ENCODE measurements at places on chromosomes 1 and 21.

DNA sequence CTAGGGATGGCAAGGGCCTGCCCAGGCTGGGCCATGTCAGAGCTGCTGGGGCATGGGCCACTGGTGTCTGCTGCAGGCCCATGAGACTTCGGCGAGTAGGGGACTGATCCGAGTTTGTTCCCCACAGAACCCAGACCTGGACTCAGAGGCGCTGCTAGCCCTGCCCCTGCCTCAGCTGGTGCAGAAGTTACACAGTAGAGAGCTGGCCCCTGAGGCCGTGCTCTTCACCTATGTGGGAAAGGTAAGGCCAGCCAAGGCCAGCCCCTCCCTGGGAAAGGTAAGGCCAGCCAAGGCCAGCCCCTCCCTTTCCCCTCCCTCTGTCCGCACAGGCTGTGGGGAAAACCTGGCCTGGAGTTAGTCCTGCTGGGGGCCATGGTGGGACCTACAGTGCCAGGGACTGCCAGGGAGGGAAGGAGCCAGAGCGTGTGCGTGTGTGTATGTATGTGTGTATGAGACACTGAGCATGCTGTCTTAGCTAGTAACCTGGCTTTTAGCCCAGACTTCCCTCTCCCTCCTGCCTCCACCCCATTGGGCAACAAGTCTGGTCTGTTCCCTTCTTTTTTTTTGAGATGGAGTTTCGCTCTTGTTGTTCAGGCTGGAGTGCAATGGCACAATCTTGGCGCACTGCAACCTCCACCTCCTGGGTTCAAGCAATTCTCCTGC, 8.0 kb downstream of the FAAH start:
- peak; percentile 85 for DNase-seq

DNA sequence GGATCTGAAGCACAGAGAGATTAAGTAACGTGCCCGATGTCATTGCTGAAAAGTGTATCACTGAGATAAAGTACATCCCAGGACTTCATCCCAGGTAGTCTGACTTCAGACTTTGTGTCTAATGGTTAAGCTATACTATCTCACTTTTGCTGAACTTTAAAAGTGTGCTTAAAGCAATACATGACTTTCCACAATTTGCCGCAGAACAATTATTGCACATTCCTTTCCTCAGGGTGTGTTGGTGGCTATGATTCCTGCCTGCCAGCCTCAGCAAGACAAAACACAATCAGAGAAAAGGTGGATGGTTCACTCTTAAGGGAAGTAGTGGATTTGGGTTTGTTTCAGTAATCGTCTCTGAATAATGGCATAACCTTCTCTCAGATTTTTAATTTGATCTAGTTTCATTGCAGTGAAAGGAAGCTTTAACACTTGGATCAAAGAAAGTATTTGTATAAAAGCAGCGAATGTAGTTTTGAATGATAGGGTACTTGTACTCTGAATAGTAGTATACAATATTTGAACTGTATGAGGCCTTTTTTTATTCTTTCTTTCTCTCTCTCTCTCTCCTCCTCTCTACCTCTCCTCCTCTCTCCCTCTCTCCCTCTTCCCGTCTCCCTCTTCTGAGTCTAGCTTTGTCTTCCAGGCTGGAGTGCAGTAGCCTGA, 47.0 kb downstream of the CNST start:
- DNase-seq: no peak

DNA sequence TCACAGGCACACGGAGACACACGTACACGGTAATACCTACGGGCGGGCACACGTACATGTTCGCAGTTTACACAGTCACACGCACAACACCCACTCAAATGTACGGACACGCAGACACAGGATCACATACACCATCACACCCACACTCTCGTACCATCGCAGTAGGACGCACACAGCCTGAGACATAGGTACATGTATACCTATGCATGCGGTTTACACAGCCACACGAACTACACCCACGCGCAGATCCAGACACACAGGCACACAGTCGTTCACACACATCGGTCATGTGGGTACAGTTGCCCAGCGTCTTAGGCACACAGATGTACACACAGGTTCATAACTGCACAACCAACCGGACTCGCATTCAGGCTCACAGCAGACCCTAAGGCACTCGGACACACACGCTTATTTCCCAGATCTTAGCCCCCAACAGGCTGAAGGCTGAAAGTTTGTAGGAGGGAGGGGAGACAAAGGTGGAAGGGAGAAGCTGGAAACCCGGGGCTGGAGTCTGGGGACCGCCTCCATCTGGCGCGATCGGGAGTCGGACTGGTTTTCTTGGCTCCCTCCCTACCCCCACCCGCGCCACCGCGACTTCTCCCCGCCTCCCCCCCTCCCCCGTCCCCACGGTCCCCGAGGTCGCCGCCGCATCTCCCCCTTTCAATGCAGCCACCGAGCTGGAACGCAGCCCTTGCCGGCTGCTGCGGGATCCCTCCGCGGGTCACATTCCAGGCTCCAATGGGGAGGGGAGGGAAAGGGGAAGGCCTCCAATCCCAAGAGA, 51.9 kb upstream of the SYNC start:
- peak; percentile 39 for DNase-seq

GRCh38 chr1:19582318-19582717, 61.8 kb upstream of the NBL1 start:
- no peak for DNase-seq

GRCh38 chr1:98749152-98749756, 87.7 kb downstream of the SNX7 start:
- DNase-seq: no peak

DNA sequence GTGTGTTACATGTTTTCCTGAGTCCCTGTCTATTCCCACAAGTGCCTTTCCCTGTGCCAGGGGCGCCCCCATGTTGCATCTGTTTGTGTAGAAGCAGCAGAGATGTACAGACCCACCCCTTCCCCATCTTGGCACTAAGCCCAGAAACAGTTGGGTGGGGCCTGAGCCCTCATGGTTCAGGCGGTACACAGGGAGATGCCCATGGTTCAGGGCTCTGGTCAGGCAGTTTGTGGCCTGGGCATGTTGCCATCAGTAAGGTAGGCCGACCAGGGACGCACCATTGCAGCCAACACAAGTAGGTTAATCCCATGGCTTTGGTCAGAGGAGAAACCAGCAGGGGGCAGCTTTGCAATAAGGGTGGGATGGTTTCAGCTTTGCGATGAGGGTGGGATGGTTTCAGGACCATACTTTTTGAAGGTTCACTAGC, 914 bp upstream of the ADGRB2 start:
- peak; percentile 44 for DNase-seq

DNA sequence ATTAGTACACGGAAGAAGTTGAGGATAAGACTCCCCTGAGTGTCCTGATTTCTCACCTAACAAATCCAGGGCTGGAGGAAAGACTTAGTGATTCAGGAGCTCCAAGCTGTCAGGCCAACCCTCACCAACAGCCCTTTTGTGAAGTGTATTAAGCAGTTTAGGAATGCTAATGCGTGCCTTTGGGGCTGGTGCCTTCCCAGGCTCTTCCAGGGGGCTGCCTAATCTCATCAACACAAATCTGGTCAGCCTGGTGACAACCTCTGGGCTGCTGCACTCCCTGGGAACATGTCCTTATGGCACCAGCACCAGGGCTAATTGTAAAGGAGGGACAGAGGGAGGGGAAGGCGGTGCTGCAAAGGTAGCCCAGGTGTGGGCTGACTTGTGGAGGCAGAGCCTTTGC, 15.5 kb downstream of the CSMD2 start:
- DNase-seq: no peak

DNA sequence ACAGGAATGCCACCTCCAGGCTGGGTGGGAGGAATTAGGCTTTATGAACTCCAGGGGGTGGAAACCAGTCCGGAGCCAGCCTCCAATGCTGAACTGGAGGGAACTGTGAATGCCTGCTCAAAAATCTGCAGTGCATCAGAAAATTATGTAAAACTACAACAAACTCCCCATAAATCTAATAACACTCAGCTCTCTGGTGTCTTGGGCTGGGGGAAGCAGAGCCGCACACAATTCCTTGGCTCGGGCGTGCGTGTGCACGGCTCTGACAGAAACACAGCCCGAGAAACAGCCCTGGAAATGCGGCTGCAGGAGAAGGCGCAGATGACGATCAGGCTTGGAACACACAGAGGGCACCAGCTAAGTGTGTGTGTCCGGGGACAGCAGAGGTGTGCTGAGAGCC, 127.6 kb upstream of the VAMP3 start:
- DNase-seq: no peak

DNA sequence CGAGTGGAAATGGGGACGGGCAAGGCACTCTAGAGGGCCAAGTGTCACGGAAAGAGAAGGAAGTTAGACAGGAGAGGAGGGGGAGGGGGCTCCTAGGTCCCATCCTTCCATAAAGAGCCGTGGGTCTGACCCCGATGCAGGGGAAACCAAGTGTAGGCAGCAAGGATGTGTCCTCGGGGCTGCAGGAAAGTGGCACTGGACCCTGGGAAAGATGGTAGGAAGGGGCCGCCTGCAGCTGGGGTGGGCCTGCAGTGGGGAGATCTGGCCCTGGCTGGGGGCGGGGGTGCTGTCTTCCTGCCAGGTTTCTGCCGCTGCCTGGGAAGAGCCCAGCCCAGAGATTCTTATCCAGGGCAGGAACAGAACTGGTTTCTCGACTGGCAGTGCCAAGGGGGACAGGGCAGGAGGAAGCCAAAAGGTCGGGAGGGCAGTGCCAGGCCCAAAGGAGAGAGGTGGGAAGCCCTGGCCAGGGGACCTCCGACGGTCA, 12.9 kb downstream of the CRABP2 start:
- peak; percentile 67 for DNase-seq

- no peak for DNase-seq
Measured at GRCh38 chr1:218499911-218500310, 154.8 kb downstream of the TGFB2 start.

GRCh38 chr1:160727316-160727640, 11.8 kb upstream of the SLAMF7 start:
- DNase-seq: no peak

DNA sequence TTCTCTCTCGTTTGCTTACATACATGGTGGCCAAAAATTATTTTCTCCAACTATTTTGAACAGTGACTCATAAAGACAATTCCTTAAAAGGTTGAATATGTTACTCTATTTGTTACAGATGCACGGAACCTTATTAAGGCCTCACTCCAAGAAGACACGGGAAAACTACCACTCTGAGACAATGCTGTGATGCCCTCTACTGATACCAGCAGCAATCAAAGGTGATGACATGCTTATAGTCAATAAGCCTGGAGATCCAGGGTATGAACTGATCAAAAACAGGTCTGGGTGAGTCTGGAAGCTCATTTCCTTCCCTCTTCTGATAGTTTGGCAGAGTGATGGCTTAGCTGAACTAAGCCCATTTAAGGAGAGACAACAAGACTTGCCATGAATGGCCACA, 563.0 kb downstream of the LRRIQ3 start:
- DNase-seq: no peak

GRCh38 chr1:212040629-212041412, 5.3 kb downstream of the DTL start:
- DNase-seq: no peak

- peak; percentile 95 for DNase-seq
Measured at GRCh38 chr1:84847253-84848250, 45.5 kb downstream of the LPAR3 start.

DNA sequence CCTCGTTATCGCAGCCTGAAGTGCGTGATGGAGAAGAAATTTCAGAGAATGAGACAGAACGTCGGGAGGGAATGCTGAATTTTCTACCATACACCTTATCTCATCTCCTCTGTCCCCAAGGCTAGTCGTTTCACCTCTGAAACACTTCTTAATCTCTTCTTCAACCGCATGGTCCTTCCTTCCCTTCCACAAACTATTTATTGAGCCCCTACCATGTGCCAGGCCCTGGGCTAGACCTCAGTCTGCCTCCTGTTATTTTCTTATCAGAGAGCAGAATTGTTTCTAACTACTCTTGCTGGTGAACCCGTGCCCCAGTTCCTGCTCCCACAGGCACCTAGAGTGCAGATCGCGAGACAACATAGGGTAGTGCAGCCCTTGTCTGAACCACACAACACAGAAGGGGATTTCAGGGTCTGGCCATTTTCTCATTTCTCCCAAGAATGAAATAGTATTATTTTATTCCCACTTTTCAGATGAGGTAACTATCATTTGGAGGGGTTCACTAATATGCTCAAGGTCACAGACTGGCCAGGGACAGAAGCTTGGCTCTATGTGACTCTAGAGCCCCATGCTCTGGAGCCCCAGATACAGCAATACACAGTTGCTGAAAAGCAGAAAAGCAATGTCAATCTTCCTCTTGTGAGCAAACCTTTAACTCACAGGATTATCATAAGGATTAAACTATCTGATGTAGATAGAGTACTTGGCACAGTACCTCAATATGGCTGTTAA, 598 bp upstream of the ADIPOR1 start:
- DNase-seq: no peak

GRCh38 chr1:116139592-116140134, 28.5 kb downstream of the MAB21L3 start:
- DNase-seq: no peak

DNA sequence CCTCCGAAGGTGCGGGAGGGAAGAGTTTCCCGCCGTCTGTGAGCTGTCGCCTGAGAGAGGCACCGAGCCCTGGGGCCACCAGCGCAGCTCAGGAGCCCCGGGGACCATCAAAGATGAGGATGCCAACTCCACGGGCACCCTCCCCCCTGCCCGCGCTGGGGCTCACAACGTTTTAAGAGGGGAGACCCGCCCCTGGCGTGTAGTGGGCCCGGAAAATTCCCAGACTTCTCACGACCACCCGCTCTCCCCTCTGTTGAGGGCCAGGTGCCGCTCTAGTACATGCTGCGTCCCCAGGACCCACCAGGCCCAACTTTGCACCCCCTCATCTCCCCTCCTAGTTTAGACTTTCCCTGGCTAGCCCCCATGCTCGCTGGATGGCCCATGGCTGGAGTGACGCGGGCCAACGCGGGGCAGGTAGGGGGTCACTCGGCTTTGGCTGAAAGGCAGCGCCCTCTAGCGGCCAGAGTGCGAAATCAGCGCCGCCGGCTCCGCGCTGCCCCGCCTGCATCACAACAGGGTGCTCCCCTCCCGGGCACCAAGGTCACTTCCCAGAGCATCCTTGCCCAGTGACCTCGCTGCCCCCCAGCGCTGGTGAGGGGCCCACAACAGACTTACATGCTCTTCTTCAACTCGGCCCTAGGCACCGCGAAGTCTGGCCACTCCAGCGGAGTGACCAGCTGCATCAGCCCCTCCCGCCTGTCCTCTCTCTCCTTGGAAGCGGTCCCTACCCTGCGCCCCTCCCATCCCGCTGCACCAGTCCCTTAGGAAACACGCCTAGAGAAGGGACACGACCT, 1.8 kb downstream of the CD160 start:
- peak; percentile 4 for DNase-seq

- DNase-seq: peak; percentile 26
Measured at GRCh38 chr1:61092642-61093041, 10.3 kb downstream of the NFIA start.

Data from DMS79 (cell line).